ENCODE measurements at places on chromosomes 12 and 14. TPM values are rescaled to one million over a fixed set of nuclear protein-coding genes. Genes with fewer than 3 reads are reported as not detected.

OVCH1 gene
- total RNA-seq = 0.12 TPM

COL2A1 gene
- total RNA-seq = not detected

FLRT2 gene
- 2.8 TPM for total RNA-seq

TOMM20L gene
- not detected for total RNA-seq

GPRC5D gene
- total RNA-seq = 0.25 TPM

RPL36AL gene
- total RNA-seq = 425 TPM

MMP19 gene
- 6.7 TPM for total RNA-seq

OSBPL8 gene
- 75.3 TPM for total RNA-seq

AKAP3 gene
- 1.3 TPM for total RNA-seq

DLK1 gene
- total RNA-seq = not detected

INF2 gene
- total RNA-seq = 56.7 TPM

DHRS1 gene
- 14.5 TPM for total RNA-seq
